ENCODE measurements at places on chromosomes 12 and 14.

DNA sequence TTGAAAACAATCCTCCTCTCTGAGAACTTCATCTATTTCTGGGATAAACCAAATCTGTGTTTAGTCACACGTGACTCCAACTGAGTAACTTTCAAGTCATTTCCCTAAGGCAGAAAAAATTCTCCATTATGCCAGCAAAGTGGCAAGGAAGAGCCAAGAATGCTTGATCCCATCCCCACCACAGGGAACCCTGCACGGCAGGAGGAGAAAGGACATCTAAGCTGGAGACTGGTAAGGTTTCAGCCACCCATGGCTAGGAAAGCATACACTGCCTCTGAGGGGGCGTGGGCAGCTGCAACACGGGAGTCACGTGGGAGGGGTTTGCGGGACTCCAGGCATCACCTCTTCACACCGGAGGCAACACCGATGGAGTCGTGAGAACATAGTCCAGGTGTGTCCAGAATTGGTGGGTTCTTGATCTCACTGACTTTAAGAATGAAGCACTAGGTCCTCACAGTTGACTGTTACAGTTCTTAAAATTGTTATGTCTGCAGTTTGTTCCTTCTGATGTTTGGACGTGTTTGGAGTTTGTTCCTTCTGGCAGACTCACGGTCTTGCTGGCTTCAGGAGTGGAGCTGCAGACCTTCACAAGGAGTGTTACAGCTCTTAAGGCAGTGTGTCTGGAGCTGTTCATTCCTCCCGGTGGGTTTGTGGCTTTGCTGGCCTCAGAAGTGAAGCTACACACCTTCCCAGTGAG lies 2.7 kb upstream of the SIVA1 start:
- DNase-seq, result no peak

DNA sequence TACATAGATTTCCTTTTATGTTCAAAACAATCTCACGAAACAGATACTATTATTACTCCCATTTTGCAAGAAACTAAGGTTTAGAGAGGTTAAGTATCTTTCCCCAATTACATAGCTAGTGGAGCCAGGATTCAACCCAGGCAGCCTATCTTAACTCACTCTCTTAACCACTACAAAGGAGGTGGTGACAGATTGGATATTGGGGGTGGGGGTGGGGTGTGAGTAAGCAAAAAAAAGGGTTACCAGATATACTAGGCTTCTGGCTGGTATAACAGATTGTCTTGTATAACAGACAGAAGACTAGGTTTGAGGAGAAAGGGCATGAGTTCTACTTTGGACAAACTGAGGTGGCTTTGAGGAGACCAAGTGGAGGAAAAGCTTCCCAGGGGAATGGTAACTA lies 2.1 kb downstream of the GMFB start:
- no peak for DNase-seq

DNA sequence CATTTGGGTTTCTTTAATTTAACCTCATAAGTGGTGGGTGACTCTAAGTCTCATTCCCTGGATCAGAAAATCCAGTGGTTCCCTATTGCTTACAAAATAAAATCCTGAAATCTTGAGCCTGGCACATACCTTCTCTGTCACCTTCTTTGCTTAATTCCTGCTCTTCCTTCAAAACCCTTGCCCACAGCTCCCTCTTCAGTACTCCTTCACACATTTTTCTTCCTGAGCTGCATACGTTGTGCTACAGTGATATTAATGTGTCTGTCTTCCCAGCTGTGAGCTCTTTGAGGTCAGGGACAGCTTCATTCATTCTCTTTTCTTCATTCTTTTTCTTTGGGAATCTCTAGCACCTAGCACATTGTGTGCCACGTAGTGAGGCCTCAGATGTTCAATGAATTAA lies 9.5 kb downstream of the TSPAN11 start:
- no peak for DNase-seq

GRCh38 chr12:1744932-1745331 lies 54.1 kb downstream of the ADIPOR2 start:
- DNase-seq, result no peak

DNA sequence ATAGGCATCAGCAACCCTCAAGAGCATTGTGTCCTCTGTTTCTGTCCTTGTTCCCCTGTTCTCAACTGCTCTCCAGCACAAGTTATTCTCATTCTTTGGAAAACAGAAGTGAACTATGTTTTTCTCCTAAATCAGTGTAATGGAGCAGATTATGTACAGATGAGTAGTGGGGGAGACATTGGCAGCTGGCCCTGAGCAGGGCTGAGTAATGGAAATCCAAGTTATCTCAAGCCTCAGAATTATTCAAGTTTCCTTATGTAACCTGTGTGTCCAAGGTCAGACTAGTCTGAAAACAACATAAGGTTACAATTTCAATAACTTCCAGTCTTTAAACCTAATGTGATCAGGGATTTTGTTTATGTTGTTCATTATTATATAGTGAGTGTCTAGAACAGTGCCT lies 116.1 kb upstream of the FUT8 start:
- DNase-seq, result no peak
